ENCODE measurements at places on chromosomes 13 and 19. TPM values are rescaled to one million over a fixed set of nuclear protein-coding genes. Genes with fewer than 3 reads are reported as not detected.
A peak's percentile ranks its signal among the peaks of the same experiment; 100 is the strongest.

Gene TTYH1
- not detected for total RNA-seq

DNA sequence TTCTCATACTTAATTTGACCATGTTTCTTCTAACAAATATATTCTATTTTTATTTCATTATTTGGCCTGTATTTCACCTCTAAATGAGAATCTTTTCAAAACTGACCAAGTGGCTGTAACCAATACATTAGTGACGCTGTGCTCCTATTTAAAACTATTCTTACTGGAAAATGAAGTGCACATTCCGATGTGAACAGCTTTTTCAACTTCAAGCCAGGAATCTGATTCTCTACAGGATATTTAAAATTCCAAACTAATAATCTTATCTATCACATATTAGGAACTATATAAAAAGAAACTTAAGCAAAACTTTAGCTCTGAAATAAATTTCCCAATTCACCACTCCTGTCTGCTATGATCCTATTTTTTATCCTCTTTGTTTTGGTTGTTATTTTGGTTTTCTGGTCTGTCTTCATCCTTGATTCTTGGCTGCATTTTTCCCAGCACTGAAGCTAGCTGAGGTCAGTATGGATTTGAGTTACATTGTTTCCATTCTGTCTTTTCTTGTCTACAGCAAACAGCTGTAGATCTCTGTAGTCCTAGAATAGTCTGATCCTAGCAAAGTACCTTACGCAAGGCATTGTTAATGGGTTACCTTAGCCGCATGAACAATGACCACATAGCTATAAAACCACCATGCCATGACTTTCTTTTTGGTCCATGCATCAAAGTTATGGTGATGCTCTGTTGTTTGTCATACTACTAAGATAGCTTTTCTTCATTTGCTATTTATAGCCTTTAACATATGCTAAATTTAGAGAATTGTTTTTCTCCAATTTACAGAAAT, 748.6 kb upstream of the SPRY2 start:
- H3K36me3 ChIP-seq: no peaks in the 10 kb centered on the region
- no peak overlapping the region for H3K4me3 ChIP-seq
- H3K27me3 ChIP-seq: no peaks in the 10 kb centered on the region
- H3K4me1 ChIP-seq: no peaks in the 10 kb centered on the region

- H3K4me1 ChIP-seq: peaks cover 22% of the 10 kb centered on the region
- no peaks in the 10 kb centered on the region for H3K27me3 ChIP-seq
- H3K4me3 ChIP-seq: peak overlapping the region; percentile 100
- H3K27ac ChIP-seq: peak overlapping the region; percentile 98
- H3K36me3 ChIP-seq: peaks cover 3% of the 10 kb centered on the region
Measured at GRCh38 chr13:46211116-46211482, 629 bp upstream of the LRRC63 start.

GRCh38 chr19:38400361-38400760, 2.5 kb upstream of the FAM98C start:
- H3K27ac ChIP-seq: peak overlapping the region; percentile 3
- no peaks in the 10 kb centered on the region for H3K27me3 ChIP-seq
- no peaks in the 10 kb centered on the region for H3K36me3 ChIP-seq
- H3K4me3 ChIP-seq: no peak overlapping the region

DNA sequence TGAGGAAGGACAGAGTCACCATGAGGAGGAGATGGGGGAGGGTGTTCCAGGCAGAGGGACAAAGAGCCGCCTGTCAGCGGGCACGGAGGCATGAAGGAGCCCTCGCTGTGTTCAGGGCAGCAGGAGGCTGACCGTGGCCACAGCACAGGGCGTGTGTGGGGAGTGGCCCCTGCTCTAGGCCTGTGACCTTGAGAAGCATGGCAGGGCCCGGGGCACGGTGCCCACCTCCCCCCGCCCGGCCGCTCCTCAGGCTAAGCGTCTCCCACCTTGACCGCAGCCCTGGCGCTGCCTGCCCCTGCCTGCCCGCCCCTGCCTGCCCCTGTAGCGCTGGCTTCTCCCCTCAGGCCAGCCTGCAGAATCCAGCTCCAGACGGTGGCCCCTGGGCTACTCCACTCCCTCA, 11.6 kb downstream of the MAP2K2 start:
- H3K4me1 ChIP-seq: peaks cover 39% of the 10 kb centered on the region
- no peak for DNase-seq
- peak overlapping the region; percentile 39 for H3K27ac ChIP-seq
- H3K36me3 ChIP-seq: peaks cover 2% of the 10 kb centered on the region

Gene SYNGR4
- total RNA-seq: not detected

GRCh38 chr13:92512852-92513251, 713.8 kb upstream of the GPC6 start:
- no peak overlapping the region for H3K27ac ChIP-seq
- H3K4me3 ChIP-seq: no peak overlapping the region
- no peaks in the 10 kb centered on the region for H3K4me1 ChIP-seq

- no peak overlapping the region for H3K27ac ChIP-seq
- no peak for DNase-seq
- no peak overlapping the region for H3K4me3 ChIP-seq
- H3K36me3 ChIP-seq: no peaks in the 10 kb centered on the region
Measured at GRCh38 chr13:43346427-43346826, 323.0 kb downstream of the DNAJC15 start.

DNA sequence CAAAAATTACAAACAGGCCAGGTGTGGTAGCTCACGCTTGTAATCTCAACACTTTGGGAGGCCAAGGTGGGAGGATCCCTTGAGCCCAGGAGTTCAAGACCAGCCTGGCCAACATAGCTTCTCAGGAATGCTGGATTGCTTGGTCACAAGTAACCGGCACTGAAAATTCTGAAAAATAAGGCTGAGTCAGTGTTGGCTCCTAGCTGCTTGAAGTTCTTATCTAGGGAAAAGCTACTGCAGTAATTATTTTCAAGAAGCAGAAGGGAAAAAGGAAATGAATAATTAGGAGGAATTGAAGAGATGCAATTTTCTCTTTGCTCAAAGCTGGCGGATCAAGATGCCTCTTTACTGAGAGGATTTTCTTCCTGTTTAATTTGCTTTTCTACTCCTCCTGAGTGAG, 75.0 kb upstream of the GTF3A start:
- H3K27ac ChIP-seq: no peak overlapping the region
- peaks cover 2% of the 10 kb centered on the region for H3K36me3 ChIP-seq
- no peak overlapping the region for H3K4me3 ChIP-seq
- DNase-seq: no peak

- no peaks in the 10 kb centered on the region for H3K4me1 ChIP-seq
- no peaks in the 10 kb centered on the region for H3K36me3 ChIP-seq
- no peak overlapping the region for H3K27ac ChIP-seq
- peaks cover 4% of the 10 kb centered on the region for H3K27me3 ChIP-seq
- H3K4me3 ChIP-seq: no peak overlapping the region
Measured at GRCh38 chr19:30386551-30387143, 14.5 kb downstream of the ZNF536 start.

DNA sequence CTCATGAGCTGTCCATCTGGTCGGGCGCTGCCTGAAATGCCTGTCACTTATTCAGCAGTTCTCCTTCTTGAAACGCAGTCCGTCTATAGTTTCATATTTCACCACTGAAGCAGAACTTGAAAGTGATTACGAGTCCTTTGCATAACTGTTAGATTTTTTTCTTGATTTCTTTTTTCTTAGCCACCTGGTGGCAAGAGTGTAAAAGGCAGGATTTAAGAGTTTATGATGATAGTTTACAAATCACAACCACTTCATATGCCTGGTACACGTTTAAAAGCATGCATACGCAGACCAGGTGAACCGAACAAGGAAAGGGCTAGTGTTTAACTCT, 45.8 kb downstream of the GGACT start:
- no peaks in the 10 kb centered on the region for H3K27me3 ChIP-seq
- peaks cover 5% of the 10 kb centered on the region for H3K4me1 ChIP-seq
- H3K36me3 ChIP-seq: peaks cover 7% of the 10 kb centered on the region
- H3K27ac ChIP-seq: no peak overlapping the region

- DNase-seq: no peak
- H3K4me3 ChIP-seq: no peak overlapping the region
- H3K4me1 ChIP-seq: no peaks in the 10 kb centered on the region
- H3K27ac ChIP-seq: no peak overlapping the region
Measured at GRCh38 chr13:100378533-100378932, 210.1 kb downstream of the GGACT start.

Gene C2CD4C
- total RNA-seq: not detected
